MV-4-11 (cell line): ENCODE measurements at places on chromosomes 1 and 21.

DNA sequence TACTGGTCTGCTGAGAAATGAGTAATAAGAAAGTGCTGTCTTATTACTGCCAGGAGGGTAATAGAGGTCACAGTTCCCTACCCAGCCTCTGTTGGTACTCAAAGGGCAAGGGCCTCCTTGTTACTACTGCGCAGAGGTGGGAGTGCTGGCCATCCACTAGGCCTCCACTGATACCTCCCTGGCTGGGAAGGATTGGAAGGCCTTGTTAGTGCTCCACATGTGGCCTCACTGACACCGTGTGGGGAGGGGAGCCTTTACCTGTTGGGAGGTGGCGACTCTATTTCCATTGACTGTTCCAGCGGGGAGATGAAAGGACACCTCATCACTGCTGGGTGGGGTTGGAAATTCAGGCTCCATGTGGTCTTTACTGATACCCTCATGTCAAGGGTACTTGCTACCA is 57.8 kb upstream of the USP24 start:
- DNase-seq = no peak

GRCh38 chr1:15950763-15951295 is 25.1 kb downstream of the ZBTB17 start:
- no peak for DNase-seq

DNA sequence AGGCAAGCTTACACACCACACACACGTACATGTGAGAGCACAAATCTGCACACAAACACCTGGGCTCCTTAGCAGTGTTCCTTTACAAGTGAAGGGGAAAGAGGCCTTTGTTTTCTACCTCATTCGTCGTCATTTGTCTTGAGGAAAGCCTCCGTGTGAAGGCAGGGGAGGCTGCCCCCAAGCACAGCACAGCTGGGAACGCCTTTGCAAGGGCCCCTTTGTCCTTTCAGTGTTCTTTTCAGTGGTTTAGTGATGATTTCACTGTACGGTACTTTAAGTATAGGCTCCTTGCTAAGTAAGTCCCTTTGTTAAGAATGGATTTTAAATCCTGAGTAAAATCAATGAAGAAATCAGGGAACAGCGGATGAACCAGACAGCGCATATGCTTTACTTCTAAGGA is 94.1 kb downstream of the PGBD5 start:
- no peak for DNase-seq

DNA sequence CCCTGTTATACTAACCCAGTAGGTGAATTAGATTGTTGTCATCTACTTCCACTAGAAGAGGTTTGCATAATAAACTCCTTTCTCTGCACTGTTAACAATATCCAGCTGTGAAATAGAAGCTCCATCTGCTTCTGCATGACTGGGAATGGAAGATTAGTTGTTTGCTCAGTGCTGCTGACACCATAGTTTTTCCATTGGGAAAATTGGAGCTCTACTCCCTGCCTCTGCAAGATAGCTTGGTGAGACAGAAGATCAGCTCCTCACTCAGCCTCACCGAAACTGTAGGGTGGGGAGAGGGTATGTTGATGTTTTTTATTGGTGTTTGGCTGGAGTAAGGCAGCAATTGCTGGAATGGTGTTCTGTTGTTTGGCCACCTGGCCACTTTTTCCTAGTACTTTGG is 331.6 kb upstream of the ADAMTS5 start:
- DNase-seq = no peak

GRCh38 chr1:176752505-176752904 is 289.5 kb downstream of the PAPPA2 start:
- no peak for DNase-seq

DNA sequence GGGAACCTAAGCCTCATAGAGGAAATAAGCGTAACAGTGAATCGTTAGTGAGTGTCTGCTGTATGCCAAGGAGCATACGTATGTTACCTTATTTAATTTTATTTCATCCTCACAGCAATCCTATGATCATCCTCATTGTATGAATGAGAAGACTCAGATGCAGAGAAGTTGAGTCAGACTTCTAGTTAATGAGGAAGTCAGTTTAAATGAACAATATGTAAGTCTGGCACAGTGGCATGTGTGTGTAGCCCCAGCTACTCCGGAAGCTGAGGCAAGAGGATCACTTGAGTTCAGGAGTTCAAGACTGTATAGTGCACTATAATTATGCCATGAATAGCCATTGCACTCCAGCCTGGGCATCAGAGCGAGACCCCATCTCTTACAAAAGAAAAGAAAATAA is 148.0 kb downstream of the ZZZ3 start:
- peak; percentile 93 for DNase-seq

DNA sequence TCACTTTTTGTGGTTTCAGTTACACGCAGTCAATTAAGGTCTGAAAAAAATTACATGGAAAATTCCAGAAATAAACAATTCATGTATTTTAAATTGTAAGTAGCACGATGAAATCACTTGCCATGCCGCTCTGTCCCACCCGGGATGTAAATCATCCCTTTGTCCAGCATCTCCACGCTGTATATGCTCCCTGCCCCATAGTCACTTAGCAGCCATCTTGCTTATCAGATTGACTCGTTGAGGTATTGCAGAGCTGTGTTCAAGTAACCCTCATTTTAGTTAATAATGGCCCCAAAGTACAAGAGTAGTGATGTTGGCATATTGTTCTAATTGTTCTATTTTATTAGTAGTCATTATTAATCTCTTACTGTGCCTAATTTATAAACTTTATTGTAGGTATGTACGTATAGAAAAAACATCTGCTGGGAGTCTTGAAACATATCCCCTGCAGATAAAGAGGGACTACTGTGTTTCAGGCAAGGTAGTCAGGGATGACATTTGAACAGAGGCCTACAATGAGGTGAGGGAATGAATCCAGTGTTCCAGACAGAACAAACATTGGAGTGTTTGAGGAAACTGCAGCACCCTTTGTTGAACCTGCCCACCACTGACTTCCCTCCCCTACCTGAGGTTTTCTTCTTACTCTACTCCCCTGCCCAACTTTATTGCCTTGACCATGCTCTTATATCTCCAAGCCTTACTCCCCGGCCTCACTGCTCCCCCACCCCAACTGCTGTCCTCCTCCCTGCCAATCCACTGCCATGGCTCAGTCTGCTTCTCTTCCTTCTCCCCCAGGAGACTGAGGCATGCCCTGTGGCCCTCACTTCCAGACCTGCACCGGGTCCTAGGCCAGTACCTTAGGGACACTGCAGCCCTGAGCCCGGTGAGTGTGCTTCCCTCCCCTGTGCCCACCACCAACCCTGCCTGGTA is 7.1 kb upstream of the CDC20 start:
- DNase-seq = no peak

DNA sequence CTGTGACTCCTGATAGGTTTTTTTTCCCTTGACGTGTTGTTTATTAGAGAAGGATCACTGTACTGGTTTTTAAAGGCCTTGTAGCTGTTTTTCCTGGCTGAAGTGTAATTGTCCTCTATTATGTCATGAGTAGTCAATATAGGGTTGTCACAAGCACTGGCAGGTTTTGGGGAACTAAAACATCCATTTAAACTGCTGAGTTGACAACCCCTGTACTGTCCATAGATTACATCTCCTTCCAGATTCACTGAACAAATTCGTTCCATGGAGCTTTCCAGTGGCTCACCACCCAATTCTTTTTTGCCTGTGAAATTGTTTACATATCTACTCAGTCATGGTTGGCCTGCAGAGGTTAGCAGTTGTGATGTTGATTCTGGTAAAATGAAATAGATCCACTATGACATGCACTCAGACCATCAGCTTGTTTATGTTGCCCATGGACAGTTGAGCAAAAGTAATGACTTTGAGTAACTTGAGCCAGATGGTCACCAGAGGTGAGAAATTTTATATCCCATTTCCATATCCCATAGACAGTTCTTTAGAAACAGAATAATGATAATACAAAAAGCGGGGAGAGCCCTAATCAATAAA is 59.9 kb upstream of the QSOX1 start:
- no peak for DNase-seq
